Activated B cell treated with CpG ODN at 0.5 μM for 24 hours (primary cell): ENCODE measurements at places on chromosomes 7 and 10. TPM values are rescaled to one million over a fixed set of nuclear protein-coding genes. Genes with fewer than 3 reads are reported as not detected.

Gene TIMM23
- total RNA-seq: 47.2 and 50.1 TPM in 2 replicates

Gene OPN1SW
- not detected in 2 replicates for total RNA-seq

Gene HPS6
- total RNA-seq: 22.8 and 23.0 TPM in 2 replicates

Gene HTR7
- total RNA-seq: not detected in 2 replicates

DNA sequence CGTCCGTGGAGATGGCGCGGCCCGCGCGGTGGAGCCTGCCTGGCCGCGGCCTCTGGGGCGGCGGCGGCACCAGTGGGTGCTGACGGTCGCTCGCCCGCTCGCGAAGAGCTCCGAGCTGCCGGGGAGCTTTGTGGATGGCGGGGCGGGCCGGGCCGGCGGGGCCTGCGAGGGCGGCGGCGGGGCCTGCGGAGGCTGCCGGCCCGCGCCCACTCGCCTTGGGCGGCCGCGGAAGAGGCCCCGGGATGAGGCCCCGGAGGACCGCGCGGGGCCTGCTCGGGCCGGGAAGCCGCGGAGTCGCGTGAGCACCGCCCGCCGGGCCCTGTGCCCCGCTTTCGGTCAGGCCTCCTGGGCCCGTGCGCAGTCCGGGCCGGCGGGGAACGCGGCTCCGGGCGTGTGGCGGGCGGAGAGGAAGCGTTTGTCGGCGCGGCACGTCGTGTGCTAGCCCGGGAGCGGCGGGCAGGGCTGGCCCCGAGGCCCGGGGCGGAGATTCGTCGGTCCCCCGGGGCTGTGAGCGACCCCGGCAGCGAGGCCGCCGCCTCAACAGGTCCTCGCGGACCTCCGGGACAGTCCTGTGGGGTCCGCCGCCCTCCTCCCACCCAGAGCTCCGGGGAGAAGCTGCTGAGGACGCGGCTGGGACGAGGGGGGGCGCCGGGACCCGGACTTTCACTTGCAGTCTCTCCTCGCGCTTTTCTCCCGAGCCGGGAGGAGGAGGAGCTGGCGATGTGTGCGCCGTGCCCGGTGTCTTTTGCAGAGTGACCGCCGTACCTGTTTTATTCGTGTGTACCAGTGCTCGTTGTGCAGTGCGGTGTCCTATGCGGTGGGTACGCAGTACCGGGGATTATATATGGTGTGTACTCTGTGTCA lies 578 bp downstream of the ZMYND11 start:
- peak overlapping the region; percentile 77 for H3K4me3 ChIP-seq
- H3K27me3 ChIP-seq: peaks cover 4% of the 10 kb centered on the region
- peak; percentile 73 for DNase-seq
- H3K27ac ChIP-seq: peak overlapping the region; percentile 60
- peaks cover 28% of the 10 kb centered on the region for H3K4me1 ChIP-seq

Gene TAS2R4
- total RNA-seq: 1.3 and 1.9 TPM in 2 replicates

DNA sequence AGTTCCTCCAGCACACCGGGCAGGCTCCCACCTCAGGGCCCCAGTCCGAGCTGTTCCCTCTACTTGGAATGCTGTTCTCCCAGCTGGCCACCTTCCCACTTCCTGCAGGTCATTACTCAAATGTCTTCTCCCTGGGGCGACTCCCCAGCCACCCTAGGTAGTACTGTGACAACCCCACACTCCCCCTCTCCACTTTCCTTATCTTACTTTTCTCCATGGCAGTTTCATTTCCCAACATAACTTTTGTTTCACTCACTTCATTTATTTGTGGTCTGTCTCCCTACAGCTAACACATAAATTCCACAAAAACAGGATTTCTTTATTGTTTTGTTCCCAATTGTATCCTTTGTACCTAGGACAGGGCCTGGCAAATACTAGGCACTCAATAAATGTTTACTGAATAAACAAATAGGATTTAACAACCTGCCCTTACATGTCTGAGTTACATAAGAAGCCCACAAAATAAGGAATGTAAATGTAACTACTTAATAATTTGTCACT lies 76.5 kb downstream of the JAZF1 start:
- peaks cover 47% of the 10 kb centered on the region for H3K36me3 ChIP-seq
- H3K27ac ChIP-seq: no peak overlapping the region
- no peak for DNase-seq

DNA sequence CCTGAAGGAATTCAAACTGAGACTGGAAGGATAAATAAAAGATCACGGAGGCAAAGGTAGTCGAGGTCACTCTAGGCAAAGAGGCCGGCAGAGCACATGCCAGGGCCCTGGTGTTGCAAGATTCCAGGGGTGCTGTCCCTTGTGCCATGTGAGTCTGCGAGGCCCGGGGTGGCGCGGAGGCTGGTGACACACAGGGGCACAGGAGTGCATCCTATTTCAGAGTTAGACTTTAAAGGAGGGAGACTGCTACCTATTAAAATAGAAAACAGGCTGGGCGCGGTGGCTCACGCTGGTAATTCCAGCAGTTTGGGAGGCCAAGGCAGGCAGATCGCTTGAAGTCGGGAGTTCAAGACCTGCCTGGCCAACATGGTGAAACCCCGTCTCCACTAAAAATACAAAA lies 12.6 kb downstream of the BEND7 start:
- no peaks in the 10 kb centered on the region for H3K36me3 ChIP-seq
- H3K4me1 ChIP-seq: no peaks in the 10 kb centered on the region
- DNase-seq: no peak
- H3K27ac ChIP-seq: no peak overlapping the region
- no peak overlapping the region for H3K4me3 ChIP-seq

- H3K27ac ChIP-seq: peak overlapping the region; percentile 91
- peak overlapping the region; percentile 55 for H3K4me3 ChIP-seq
- no peaks in the 10 kb centered on the region for H3K27me3 ChIP-seq
- DNase-seq: no peak
Measured at GRCh38 chr10:71766717-71767419, 6.5 kb downstream of the VSIR start.

- no peak overlapping the region for H3K4me3 ChIP-seq
- DNase-seq: no peak
- H3K4me1 ChIP-seq: peaks cover 27% of the 10 kb centered on the region
- H3K36me3 ChIP-seq: no peaks in the 10 kb centered on the region
- no peak overlapping the region for H3K27ac ChIP-seq
- no peaks in the 10 kb centered on the region for H3K27me3 ChIP-seq
Measured at GRCh38 chr7:41873741-41874140, 170.9 kb upstream of the INHBA start.

Gene SPDYE6
- total RNA-seq: not detected in 2 replicates

DNA sequence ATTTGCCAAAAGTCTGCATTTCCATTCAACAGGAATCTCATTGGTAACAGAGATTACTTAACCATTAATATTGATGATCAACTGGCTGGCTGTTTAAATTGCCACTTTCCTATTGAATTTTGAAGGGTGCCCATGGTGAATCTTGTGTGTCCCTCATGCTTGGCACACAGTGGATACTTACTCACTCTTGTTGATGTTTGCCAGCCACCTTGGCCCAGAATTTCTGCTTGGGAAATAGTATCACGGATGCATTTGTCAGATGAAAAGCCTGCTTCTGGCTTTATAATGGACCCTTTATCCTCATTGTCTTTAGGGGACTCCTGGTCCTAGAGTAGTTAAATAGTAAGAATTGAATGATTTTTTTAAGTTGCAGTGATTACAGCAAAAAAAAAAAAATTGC lies 52.0 kb downstream of the MMRN2 start:
- H3K4me3 ChIP-seq: no peak overlapping the region
- H3K27ac ChIP-seq: no peak overlapping the region
- H3K36me3 ChIP-seq: peaks cover 15% of the 10 kb centered on the region
- H3K27me3 ChIP-seq: no peaks in the 10 kb centered on the region
- H3K4me1 ChIP-seq: no peaks in the 10 kb centered on the region

DNA sequence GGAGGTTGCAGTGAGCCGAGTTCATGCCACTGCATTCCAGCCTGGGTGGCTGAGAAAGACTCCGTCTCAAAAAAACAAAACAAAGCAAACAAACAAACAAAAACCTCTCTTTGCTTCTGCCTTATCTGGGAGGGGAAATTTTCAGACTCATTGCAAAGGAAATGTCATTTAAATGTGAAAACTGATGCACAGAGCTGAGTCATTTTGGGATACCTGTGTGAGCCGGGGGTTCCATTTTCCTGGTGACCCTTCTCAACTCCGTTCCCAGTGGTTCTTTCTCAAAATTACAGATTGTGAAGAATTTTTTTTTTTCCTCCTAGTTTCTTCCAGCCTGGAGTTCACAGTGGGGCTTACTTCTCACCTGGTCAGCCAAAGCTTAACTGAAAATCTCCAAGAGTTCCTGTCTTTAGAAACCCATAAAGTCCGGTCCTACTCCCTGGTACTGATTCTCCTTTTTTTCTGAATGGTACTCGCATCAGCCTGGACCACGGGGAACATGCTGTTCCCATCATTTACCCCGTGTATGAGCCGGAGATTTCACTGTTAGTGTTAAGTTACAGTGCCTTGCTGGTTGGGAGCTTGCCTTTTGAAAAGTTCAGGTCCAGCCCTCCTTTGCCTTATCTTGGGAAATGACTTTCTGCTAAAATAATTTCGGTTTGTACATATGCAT lies 56.9 kb downstream of the RBM20 start:
- peaks cover 15% of the 10 kb centered on the region for H3K27me3 ChIP-seq
- H3K4me3 ChIP-seq: no peak overlapping the region
- no peaks in the 10 kb centered on the region for H3K36me3 ChIP-seq
- no peak for DNase-seq

Gene PDK4
- total RNA-seq: 0.44 and 0.53 TPM in 2 replicates

Gene SPDYE1
- total RNA-seq: not detected in 2 replicates

- H3K4me3 ChIP-seq: no peak overlapping the region
- DNase-seq: no peak
- H3K27me3 ChIP-seq: no peaks in the 10 kb centered on the region
Measured at GRCh38 chr7:111126987-111127386, 36.1 kb downstream of the LRRN3 start.

DNA sequence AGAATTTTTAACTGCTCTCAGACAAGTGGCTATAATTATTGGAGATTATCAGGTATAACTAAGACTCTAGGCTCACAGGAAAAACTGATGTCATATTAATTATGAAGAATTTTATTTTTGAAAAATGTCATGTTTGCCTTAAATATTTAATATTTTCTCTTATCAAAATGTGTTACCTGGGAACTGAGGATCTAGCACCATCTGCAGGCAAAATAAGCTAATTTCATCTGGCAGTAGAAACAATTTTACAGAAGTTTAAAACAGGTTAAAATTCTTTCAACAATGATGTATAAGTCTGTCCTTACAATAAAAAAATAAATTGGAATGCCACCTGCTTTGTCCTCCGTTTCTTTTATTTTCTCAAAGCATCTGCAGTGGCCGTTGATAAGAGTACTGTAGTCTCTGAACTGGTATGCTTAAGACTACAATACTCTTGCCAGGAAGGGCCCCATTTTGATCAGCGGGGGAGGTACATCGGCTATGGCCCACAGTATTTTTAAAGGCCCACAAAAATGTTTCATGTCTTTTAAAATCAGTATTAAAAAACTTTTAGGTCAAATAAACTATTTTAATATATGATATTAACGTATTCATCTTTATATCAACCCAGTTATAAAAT lies 81.3 kb downstream of the VWDE start:
- no peaks in the 10 kb centered on the region for H3K36me3 ChIP-seq
- no peaks in the 10 kb centered on the region for H3K4me1 ChIP-seq
- no peaks in the 10 kb centered on the region for H3K27me3 ChIP-seq
- H3K4me3 ChIP-seq: no peak overlapping the region

DNA sequence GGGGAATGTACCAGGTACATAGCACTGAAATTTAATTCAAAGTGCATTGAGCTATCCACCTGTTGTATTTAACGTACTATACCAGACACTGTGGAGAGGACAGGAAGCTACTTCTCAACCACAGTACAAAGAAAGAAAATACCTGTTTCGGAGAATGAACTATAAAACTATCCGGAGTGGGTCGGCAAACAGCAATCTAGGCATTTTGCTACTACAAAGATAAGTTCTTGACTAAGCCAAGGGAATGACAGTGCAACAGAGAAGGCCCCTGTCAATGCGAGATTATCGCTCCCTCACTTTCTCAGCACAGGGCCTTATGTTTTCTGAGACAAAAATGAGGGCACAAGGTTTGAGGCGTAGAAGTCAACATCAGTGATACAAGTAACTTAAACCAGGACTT lies 27.4 kb downstream of the SFMBT2 start:
- H3K4me1 ChIP-seq: peaks cover 13% of the 10 kb centered on the region
- H3K27ac ChIP-seq: no peak overlapping the region
- H3K27me3 ChIP-seq: no peaks in the 10 kb centered on the region
- no peak overlapping the region for H3K4me3 ChIP-seq

Gene FAM221A
- 6.5 and 8.3 TPM in 2 replicates for total RNA-seq
